NCI-H2081 (cell line): ENCODE measurements at places on chromosomes 7 and 10.
A peak's percentile ranks its signal among the peaks of the same experiment; 100 is the strongest.

DNA sequence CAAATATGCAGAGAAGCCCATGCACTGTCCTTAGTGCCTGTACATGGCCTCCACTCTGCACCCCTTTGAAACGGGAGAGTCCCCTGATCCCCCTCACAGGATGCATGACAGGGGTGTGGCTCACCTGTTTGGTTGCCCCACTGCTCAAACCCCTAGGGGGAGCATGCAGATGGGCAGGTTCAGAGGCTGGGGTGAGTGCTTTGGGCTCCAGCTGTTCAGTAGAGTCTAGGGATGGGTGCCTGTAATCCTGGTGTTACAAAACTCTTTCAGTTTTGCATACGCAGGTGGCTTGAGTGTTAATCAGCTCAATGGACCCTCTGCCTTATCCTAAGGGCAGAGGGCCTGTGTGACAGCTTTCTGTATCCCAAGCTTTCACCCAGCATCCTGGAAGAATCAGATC lies 7.8 kb upstream of the SFTPA1 start:
- no peak for DNase-seq

DNA sequence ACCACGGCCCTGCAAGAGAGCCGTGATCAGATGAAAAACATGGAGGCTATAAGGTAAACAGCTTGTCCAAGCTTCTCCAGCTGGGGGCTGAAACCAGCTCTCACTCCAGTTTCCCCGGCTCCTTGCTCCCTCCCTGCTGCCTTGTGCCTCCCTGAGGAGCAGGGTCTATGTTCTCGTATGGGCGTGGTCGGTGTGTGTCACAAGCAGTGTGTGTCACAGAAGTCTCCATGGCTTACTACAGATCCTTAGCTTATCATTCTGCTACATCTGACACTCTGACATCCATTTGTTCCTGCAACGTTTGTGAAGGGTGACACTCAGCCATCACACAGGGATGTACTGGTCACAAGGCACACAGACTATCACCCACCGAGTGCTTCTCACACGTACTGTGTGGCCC lies 54.6 kb downstream of the CSGALNACT2 start:
- DNase-seq = no peak

GRCh38 chr10:78304091-78305045 lies 270.7 kb downstream of the RPS24 start:
- no peak for DNase-seq

GRCh38 chr10:61987951-61988379 lies 86.5 kb downstream of the ARID5B start:
- DNase-seq = no peak

DNA sequence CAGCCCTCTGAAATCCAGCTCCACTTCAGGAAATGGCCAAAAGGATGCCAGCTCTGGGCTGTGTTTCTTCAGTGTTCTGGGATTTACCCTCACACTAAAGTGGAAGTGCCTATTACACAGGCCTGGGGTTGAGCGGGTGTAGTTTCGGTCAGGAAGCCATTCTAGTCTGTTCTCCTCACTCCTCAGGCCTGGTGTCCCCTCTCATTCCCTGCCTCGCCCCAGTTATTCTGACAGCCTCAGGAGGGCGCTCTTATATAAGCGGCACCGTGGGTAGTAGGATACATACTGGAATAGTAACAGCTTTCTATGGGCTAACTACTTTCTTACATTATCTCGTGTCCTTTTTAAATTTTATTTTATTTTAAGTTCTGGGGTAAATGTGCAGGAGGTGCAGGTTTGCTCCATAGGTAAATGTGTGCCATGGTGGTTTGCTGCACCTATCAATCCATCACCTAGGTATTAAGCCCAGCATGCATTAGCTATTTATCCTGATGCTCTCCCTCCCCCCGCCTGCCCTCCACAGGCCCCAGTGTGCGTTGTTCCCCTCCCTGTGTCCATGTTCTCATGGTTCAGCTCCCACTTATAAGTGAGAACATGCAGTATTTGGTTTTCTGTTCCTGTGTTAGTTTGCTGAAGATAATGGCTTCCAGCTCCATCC lies 12.2 kb upstream of the LGI1 start:
- peak; percentile 9 for DNase-seq

GRCh38 chr10:118017850-118018249 lies 28.9 kb downstream of the RAB11FIP2 start:
- no peak for DNase-seq

DNA sequence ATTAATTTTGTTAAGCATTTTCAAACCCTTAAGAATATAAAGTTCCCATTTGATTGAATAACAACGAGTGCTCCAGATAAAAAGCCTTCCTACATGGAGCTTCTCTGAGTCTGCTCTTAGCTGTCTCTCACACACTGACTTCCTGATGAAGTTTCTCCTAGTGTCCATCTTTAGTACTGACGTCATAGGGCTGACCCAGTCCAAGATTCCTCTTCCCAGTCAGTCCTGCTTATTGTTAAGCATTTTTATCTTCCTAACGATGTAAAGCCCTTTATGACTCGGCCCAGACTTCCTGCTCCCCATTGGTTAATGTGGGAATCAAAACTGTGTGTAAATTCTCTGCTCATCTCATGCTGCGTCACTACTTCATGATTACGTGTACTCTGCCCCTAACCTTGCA lies 398.8 kb downstream of the TFEC start:
- DNase-seq = no peak

GRCh38 chr7:96361116-96361857 lies 39.4 kb upstream of the SLC25A13 start:
- no peak for DNase-seq

DNA sequence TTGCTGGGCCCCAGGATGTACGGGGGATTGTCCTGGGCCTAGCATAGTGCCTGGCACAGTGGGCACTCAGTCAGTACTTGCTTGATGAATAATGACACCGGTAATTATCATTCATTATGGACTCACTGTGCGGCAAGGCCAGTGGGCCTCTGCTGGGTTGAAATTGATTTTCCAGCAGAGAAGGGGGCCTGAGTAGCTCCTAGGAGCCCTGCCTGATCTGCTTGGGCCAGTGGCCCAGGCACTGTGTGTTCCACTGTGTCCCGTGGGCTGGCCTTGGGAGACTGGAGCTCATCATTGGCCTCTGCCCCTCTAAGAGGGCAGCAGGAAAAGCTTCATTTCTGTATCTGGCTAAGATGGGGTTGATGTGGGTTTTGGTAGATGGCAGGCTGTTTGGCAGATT lies 1.4 kb downstream of the CHST3 start:
- DNase-seq = no peak

GRCh38 chr10:10778959-10779358 lies 238.7 kb upstream of the CELF2 start:
- no peak for DNase-seq

GRCh38 chr10:101601541-101601940 lies 13.4 kb downstream of the DPCD start:
- DNase-seq = no peak

GRCh38 chr10:97731346-97732051 lies 5.4 kb upstream of the ZFYVE27 start:
- peak; percentile 57 for DNase-seq

DNA sequence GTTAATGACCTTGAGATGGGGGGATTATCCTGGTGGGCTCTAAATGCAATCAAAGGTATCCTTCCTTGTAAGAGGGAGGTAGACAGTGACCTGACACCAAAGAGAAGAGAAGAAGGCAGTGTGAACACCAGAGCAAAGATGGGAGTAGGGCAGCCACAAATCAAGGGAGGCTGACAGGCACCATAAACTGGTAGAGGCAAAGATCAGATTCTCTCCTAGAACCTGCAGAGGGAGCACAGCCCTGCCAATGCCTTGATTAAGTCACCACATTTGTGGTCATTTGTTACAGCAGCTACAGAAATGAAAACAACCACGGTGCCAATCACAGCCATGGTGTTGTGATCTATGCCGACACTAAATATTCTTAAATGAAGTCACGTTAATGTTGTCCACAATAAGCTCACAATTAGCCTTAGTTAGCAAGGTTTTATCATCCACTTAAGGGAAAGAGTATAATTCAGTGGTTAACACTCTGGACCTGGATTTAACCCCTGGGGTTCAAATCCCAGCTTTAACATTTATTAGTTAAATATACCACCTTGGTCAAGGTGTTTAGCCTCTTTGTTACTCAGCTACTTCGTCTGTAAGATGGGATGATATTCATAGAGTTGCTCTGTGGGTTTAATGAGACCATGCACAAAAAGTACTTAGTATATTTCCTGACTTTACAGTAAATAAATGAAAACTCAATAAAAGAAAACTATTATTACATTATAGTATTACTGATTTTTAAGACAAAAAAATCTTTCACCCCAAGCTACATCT lies 70.8 kb downstream of the SGMS1 start:
- no peak for DNase-seq

DNA sequence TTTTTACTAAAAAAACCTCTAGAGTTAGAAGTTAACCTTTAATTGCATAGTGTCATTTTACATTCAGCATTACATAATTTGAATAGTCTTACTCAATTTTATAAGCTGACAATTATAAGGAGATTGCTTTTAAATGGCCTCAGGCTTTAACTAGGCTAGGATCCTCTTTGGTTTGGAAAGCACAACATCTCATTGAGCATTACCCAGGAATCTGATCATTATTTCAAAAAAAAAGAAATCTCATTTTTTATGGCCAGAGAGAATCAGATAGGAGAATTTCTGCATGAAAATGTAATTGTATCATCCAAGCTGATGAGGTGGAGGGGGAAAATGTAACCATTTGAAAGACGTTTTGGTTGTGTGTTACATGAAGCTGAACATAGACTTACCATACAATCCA lies 324.9 kb upstream of the POT1 start:
- no peak for DNase-seq

DNA sequence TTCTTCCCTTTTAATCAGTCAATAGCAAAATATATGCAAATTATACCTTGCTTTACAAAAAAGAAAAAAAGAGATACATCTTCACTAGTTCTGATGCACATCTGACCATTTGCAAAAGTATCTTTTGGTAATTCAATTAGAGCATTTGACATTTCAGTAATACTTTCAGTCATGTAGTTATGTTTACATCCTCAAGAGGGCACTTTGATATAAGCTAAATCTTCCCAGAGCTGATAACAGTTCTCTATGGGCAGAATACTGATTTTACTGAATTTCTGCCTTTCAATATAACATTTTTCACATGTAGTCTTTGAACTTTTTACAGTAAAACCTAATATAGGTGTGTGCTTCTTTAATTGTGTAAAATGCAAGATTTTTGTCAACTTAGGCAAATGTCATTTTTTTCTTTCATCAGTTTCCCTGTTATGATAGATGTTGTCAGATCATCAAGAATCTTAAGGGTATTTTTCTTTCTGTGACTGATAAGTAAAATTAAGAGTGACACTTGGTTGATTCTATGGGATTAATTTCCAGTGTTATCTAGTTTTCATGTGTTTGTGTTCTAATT lies 703.5 kb upstream of the SEMA3D start:
- DNase-seq = peak; percentile 58

GRCh38 chr10:62548686-62549085 lies 174.5 kb downstream of the ZNF365 start:
- no peak for DNase-seq

DNA sequence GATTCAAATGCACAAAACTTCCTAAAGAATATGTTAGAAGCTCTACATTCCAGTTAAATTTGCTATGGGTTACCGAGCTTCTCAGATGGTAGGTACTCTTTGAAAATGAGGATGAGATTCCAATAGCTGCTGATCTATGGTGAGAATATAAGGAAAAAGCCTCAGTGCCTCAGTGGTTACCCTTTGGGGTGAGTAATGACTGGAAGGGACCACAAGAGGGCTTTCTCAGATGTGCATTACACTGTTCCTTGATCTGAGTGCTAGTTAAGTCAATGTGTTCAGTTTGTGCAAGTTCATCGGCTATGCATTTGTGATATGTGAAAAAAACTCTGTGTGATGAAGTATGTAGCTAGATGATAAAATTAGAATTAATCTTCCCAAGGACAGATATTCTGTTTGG lies 3.5 kb downstream of the NRCAM start:
- DNase-seq = peak; percentile 15

DNA sequence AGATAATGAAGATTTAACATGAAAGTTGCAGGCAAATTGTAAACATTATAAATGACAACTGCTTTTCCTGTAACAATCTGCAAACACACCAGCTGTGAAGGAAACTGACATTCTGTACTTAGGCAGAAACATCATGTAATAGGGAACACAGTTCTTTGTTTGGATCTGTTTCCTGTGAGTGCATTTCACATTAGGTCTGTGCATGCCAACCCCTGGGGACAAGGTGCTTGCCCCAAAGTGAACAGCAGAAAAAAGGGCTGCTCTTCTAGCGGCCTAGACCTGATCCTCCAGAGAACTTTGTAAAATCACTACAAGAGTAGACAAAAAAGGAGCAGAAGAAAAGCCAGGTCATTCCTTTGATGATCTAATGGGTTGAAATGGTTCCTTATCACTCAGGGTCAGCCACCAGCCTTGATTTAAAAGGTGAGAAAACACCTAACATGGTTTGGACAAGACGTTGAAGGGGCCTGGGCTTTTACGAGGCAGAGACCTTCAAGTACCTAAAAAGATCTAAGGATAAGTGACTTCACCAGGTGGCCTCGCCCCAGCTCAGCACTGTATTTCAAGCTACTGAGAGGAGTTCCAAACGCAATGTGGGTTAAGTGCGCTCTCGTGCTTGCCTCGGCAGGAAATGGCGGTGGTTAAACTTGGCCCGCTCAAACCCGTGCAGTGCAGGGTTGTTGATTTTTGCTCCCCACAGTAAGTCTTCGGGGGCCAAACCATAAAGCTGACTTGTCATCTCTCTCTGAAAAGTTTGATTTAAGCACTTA lies 249.7 kb downstream of the CREB5 start:
- DNase-seq = peak; percentile 25

DNA sequence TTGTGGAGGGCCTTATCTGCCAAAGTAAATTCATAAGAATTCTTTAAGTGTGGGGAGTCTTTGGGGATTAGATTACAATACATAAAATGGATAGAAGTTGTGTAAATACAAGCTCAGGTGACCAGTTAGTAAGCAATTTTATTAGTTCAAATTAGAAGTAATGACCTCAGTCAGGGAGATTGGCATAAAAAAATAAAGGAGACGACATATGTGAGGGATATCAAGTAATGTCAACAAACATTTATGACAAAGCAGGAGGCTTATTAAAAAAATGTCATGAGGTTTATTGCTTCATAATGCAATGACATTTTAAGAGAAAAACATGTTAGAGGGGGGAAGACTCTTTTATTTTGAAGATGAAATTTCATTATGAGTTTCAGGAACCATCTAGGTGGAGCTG lies 1137.0 kb upstream of the PHF14 start:
- no peak for DNase-seq

GRCh38 chr7:68688416-68689086 lies 909.7 kb upstream of the AUTS2 start:
- peak; percentile 93 for DNase-seq

GRCh38 chr10:12634621-12634931 lies 285.2 kb downstream of the CAMK1D start:
- no peak for DNase-seq

DNA sequence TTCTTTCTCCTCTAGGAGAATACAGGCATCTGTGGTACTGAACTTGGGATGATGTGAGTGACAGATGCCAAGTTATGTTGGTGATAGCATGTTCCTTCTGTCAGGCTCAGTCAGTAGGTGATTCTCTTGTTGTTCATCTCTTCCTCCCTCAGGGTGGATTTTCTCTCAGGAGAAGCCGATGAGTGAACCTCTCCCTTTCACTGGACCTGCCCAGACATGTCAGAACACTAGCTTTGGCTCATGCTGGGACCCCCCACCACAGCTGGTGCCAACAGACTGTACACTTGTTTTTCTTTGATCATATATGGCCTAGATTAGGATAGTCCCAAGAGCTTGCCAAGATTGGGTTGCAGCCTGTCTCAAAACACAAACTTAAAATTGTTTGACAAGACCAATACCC lies 129.4 kb downstream of the BMPER start:
- DNase-seq = no peak
